ENCODE measurements at places on chromosomes 1 and 21.

GRCh38 chr21:45994759-45995685 lies 13.5 kb downstream of the COL6A1 start:
- no peak for DNase-seq

DNA sequence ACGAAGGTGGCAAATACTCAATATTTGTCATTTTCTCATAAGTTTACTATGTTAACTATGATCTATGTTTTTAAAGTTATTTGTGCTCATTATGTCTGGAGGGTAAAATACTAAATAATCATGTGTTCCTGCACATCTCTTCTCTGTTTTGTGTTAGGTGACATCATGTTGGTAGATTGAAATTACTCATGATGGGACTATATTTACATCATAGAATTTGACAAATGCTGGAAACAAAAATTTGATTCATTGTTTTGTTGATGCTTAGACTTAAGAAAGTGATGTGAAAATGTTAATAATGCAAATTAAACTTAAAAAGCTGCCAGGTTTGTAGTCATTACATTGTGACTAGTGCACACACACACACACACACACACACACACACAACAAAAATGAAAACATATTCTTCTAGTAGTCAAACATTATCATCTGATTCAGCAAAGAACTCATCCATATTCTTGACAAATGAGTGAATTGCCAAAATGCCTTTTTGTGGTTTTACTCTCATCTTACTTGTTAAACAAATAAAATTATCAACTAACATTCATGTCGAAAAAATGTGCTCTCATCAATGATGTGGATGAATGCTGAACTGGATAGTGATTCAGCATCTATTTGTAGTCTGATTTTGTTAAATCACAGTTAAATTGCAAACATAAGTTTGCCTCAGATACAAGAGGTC lies 870.7 kb downstream of the BRINP3 start:
- DNase-seq = no peak

- DNase-seq = no peak
Measured at GRCh38 chr1:216905137-216905536, 181.9 kb upstream of the ESRRG start.

GRCh38 chr1:116775116-116775752 lies 21.0 kb downstream of the CD2 start:
- DNase-seq = no peak

DNA sequence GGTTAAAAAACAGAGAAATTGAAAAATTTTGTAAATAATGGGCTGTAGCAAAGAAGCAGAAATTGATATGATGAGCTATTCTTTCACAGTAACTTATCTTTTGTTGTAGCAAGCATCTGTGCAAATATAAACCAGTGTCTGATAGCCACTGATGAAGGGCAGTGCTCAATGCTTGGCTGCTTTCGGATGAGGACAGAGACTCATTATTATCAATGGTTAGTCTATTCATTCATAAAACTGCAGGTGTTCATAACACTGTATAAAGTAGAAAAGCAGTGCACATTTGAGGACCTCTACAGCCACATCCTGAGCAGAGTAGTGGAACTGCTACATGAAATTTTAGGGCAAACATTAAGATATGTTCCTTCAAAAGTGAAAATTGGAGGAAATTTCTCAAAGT lies 107.2 kb downstream of the FAF1 start:
- no peak for DNase-seq

GRCh38 chr1:231194843-231195516 lies 33.1 kb downstream of the TRIM67 start:
- no peak for DNase-seq

DNA sequence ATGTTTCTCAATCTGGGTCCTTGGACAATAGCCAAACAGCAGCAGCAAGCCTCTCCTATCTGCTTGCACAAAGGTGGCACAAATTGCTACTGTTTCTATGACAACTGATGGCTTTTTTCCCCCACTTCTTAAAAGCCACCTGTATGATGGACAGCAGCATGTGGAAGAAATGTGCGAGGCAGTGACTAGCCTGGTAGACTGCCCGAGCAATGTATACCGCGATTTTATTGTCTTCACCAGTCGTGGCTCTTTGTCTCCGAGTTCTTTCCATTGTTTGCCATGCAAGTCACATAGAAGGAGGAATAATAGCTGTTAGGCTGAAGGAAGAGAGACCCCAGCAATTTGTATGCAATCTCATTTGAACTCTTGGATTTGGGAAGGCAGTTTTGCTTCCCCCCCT lies 79.4 kb downstream of the S1PR1 start:
- DNase-seq = no peak

DNA sequence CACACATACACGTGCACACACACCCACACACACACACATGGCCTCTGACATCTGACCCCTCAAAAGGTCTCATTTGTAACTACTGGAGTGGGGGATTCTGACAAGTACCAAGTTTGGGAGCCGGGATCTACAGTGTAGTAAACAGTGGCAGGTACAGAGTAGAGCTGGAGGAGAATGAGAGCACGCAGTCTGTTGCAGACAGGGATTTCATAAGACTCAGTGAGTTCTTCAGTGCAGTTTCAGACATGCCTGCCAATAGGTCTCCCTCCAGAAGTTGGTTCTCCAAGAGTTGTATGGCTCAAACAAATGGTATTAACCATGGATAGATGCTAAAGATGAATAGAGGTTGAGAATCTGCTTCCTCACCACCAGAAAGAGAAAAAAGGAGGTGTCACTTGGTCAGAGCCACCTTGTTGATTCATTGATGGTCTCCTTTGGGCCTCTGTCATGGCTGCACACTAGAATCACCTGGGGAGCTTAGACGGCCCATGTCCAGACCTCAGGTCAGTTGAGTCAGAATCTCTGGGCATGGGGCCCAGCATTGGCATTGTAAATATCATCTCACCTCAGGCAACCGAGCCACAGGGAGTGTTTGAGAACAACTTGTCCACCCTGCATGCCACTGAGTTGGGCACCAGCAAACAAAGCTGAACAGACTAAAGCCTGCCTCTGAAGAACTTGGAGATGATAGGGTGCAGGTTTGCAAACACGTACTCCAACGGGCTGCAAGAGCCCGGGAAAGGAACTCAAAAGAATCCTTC lies 122.1 kb downstream of the EDEM3 start:
- DNase-seq = no peak

DNA sequence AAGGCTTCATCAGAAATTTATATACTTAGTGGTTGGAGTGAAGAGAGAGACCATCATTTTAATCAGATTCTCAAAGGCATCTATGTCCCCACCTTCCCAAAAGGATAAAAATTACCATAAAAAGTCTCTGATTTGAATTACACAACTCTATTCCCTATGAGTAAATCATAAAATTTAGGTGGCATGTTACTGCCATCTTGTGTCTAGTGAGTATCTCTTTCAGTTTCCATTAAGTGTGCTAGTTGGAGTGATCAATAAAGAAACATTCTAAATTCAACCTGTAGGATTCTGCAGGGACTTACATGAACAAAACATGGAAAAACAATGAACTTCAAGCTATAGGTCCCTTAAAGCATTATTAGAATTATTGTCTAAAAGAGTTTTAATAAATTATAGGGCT lies 655.4 kb downstream of the LTN1 start:
- DNase-seq = no peak

DNA sequence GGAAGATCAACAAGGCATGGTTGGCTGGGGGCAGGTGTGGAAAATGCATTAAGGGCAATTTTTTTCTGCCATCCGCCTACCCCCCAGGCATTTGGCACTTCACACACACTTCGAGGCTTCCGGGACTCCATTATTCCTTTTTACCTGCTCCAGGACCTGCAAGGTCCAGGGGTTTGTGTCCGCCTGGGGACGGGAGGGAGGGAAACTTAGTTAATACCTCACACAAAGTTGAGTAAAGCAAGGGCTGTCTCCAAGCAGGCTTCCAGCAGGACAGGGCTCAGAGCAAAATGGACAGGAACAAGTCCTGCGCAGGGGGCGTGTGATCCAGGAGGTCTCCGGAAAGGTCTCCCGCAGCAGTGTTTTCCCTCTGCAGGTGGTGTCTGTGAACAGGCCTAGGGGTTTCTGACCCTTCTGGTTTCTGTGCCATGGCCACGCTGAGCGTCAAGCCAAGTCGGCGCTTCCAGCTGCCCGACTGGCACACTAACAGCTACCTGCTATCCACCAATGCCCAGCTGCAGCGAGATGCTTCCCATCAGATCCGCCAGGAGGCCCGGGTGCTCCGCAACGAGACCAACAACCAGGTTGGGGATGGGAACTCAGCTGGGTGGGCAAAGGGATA lies 712 bp downstream of the TEKT2 start:
- DNase-seq = no peak

- no peak for DNase-seq
Measured at GRCh38 chr1:101228424-101229134, 8.2 kb upstream of the S1PR1 start.

- DNase-seq = no peak
Measured at GRCh38 chr21:32279377-32279680, 480 bp upstream of the MIS18A start.

- DNase-seq = no peak
Measured at GRCh38 chr1:172176206-172176605, 244.3 kb upstream of the C1orf105 start.

DNA sequence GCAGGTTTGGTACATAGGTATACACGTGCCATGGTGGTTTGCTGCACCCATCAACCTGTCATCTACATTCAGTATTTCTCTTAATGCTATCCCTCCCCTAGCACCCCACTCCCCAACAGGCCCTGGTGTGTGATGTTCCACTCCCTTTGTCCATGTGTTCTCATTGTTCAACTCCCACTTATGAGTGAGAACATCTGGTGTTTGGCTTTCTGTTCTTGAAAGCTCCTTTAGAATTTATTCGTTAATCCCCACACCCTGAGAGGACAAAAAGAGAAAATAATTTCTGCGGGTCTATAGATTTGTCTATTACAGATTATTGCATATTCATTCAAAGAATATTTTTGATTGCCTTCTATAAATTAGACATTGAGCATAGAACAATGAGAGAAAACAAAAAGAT lies 455.5 kb downstream of the PLPP3 start:
- DNase-seq = no peak

GRCh38 chr21:43654806-43655489 lies 4.3 kb downstream of the HSF2BP start:
- no peak for DNase-seq

DNA sequence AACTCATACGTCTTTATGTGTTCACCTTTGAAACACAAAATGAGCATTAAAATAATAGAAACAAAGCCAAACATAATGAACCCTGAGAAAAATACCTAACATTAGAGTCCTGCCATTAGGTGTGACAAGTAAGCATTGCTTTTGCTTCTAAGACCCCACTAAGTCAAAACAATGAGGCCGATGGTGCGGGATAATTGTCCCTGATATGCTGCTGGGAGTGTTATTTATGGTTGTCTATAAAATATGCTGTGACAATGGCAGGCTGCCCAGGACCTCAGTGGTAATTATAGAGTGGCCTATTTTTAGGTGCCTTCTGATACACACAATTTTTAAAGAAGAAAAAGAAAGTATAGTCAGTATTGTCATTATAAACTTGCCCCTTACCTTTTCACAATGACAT lies 1423.1 kb downstream of the AMY1C start:
- DNase-seq = no peak

DNA sequence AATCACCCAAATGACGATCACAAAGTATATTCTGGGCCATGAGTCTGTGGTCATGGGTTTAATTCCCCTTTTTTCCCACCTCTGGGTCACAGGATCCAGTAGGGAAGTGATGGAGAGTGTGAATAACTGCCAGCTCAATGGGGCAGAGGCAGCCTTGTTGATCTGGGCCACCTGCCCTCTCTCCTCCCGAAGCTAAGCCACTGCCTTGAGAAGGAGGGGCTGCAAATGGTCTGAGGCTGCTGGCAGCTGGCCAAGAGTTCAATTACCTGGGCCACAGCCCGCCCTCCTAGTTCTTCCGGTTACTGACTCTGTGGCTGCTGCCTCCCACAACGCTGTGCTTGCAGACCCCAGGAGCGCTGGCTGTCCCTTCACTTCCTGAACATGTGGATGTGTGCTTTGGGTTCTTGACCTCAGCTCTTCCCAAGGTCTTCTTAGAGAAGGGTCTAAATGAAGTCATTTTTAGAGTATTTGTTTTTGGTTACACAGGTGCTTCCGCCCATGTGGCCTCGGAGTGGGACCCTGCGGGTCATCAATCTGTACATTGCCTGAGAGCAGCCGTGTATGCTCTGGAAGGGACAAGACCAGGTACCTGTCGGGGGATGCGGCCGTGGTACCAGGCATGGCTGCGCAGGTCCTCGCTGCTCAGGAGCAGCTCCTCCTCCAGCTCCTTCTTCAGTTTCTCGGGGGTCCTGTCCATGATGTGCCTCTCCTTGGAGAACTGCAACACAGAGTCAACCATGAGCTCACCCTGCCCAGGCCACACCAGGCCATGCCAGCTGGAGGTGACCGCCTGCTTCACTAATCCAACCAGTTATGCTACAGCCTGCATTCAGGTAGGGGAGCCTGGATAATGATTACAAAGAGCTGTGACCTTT lies 89.7 kb downstream of the BCAR3 start:
- DNase-seq = no peak

GRCh38 chr1:169047074-169047473 lies 59.4 kb upstream of the ATP1B1 start:
- no peak for DNase-seq

DNA sequence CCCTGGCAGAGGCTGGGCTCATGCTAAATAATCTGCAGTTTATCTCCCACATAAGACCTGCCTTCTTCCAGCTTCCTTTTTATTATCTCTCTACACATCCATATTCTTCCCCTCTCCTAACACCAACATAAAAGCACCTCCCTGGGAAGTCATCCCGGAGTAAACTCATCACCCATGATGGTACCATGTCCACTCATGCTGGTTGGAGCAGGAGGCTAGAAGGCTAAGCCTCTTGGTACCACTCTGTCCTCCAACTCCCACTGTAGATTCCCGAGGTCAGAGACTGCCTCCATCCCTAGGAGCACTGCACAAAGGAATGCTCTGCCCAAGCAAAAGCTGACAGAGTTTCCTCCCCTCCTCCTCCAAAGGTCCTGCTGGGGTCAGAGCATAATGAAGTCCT lies 4.2 kb downstream of the DENND2D start:
- DNase-seq = no peak

DNA sequence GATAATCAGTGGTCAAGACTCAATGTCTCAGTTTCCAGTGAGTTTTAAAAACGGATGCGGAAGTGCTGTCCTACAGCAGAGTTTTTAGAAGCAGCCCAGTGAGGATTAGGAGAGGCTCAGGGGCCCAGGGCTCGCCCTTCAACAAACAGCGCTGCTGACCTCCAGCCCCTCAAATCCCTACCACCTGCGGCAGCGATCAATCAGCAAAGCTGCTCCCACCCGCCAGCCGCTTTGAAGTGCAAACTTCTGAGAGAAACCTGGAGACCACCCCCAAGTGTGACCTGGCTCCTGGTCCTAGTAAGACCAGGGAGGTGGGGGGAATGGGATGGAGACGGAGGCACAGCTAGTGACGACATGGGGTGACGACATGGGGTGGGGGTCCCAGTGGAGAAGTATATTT lies 14.4 kb downstream of the ZBTB17 start:
- DNase-seq = no peak

- DNase-seq = no peak
Measured at GRCh38 chr1:4856396-4856795, 202.0 kb downstream of the AJAP1 start.

- DNase-seq = no peak
Measured at GRCh38 chr1:208381481-208381880, 137.3 kb upstream of the PLXNA2 start.
